ENCODE measurements at places on chromosomes 2 and 18. TPM values are rescaled to one million over a fixed set of nuclear protein-coding genes. Genes with fewer than 3 reads are reported as not detected.

DNA sequence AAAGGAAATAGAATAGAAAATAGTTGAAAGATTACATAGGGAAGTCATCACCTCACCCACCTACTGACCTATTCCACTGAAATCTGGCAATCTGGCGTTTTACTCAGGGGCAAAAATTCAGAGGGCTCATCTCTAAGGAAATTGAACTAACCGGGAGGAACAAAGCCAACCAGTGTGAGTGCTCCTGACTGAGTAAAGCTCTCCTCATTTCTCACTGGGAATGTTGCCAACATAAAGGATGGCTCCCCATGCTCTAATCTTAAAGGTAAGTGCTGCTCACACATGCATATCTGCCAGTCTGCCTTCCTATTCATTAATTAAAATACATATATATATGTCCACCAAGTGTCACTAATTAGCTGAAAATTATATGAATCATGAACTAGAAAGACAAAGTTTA lies 13.5 kb upstream of the DOK6 start:
- DNase-seq = peak; percentile 24

DNA sequence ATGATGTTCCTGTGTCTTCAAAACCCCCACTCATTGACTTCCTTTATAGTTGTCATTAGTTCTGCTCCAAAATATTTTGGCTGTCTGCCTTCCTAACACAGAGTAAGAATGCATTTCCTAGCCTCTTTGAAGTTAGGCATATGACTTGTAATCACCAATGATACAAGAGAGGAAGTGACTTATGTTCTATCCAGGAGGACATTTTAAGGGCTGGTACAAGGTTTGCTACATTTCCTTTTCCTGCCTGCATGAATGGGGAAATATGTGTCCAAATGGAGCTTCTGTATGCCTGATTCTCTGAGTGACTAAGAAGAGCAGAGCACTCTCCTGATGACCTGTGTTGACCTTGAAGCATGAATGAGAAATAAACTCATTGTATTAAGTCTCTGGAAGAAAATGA lies 115.1 kb downstream of the PLCL1 start:
- no peak for DNase-seq

DNA sequence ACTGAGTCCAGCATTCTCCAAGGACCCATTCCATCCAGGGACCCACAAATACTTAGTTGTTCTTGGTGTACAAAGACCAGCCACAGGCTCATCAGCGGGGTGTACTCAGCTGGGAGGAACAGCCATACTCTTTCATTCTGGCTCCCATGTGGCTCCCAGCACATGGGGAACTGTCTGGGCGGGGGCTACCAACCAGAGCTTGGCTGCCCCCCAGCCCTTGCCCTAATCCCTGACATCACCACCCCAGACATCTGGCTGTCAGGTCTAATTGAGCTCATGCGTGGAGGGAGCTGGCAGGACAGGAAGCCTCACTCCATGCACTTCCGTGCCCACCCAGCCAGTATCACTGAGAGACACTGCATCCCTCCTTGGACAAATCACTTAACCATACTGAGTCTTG lies 283.6 kb downstream of the DYSF start:
- DNase-seq = no peak

KLF11 gene
- 22.8 TPM for polyA plus RNA-seq

DCC gene
- polyA plus RNA-seq = 0.16 TPM

GRCh38 chr18:31482051-31482450 lies 15.9 kb upstream of the DSG2 start:
- no peak for DNase-seq

DNA sequence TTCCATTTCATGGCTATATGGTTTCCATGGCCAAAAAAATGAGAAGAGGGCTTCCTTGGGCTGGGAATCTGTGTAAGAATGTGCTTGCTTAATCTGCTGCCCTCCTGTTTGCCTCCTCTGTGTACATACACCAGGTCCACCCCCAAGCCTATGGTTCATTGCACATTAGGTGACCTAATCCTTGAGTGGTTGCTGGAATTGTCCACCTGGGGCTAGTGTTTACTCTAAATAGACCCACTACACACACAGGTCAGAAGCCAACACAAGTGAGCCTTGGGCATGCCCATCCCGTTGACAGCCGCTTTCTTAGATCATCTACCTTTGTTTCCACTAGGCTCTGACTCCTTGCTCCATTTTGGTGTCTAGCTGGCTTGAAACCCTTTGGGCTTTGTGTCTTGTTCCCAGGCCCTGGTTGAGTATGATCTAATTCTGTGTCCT lies 59.2 kb upstream of the ATL2 start:
- DNase-seq = no peak

GRCh38 chr2:1718339-1719220 lies 25.7 kb downstream of the PXDN start:
- DNase-seq = no peak

AMER3 gene
- not detected for polyA plus RNA-seq

DNA sequence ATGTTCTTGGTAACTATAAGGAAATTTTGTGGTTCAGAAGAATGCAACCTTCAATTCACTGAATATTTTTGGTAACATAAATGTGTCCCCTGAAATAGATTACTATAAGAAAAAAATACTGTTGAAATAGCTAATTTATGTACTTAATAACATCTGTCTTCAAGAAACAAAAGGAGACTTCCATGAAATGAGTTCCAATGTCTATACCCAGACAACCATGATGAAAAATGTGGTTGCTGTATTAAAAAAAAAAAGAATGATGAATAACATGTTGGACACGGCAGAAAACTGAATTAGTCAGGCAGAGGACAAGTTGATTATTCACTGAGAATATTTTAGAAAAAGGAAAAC lies 98.5 kb downstream of the TACR1 start:
- DNase-seq = no peak

TFPI gene
- 41.1 TPM for polyA plus RNA-seq

ADCYAP1 gene
- 0.79 TPM for polyA plus RNA-seq

- DNase-seq = no peak
Observed at GRCh38 chr2:168895771-168896170, 5.3 kb upstream of the G6PC2 start.

DNA sequence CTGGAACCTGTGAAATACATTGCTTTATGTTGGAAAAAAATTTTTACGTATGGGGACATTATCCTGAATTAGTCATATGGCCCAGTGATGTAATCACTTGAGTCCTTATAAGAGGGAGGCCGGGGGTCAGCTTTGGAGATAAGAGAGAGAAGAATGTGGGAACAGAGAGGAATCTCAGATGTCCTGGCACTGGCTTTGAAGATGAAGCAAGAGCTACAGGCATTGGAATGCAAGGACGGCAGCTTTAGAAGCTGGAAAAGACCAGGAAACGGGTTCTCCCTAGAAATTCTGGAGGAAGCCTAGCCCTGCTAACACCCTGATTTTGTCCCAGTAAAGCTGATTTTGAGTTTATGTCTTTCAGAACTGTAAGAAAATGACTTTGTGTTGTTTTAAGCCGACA lies 1129.9 kb upstream of the GYPC start:
- no peak for DNase-seq

PARD6G gene
- polyA plus RNA-seq = 4.6 TPM

DNA sequence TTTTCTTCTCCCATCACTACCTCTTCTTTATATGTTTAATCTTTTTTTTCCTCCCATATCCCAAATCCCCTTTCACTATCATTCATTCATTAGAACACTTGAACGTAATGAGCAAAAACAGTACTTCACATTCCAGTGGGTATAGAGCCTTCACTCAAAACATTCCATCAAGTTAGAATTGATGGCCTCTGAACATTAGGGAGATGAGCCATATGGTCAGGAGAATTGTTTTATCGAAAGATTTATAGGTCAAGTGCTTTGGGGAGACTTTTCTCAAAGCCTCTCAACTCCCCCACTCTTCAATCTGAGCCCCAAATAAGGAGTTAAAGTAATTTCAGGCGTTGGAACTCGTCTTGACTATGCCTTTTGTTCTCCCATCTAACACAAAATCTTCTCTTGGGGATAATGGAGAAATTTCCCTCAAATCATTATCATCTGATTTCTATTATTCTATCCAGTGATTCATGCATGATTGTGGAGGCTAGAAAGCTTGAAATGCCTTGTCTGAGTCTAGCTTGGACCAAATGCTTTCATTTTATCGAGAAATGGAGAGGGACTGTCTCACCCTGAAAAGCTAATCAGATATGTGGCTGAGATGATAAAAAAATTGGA lies 79.2 kb downstream of the KIAA2012 start:
- no peak for DNase-seq

GRCh38 chr2:120435671-120436459 lies 89.9 kb downstream of the INHBB start:
- DNase-seq = no peak

- DNase-seq = no peak
Observed at GRCh38 chr18:6714010-6714409, 15.5 kb upstream of the ARHGAP28 start.

DNA sequence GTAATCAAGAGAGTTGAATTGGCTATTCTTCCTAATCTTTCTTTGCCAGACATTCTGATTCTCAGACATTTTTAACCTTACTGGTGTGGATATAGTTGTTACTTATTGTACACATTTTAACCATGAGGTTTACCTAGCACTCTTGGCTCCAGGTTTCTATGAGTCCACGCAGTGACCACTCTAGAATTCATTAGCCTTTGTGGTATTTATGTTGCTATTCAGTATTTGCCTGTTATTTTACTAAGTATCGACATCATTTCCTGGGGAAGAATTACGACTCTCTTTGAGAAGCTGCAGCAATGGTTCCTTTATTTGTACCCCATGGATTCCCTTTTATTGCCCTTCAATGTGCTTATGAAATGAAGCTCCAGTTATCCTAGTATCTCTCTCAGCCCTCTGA lies 120.7 kb downstream of the RDH14 start:
- no peak for DNase-seq

Measured in muscle of back (tissue), 13 donors.